ENCODE measurements at places on chromosomes 6 and 20.

- peak; percentile 97 for DNase-seq
- peaks cover 56% of the 10 kb centered on the region for H3K36me3 ChIP-seq
- peak overlapping the region; percentile 97 for H3K27ac ChIP-seq
- peaks cover 59% of the 10 kb centered on the region for H3K4me1 ChIP-seq
- H3K4me3 ChIP-seq: peak overlapping the region; percentile 99
Observed at GRCh38 chr6:10404107-10404798, 10.6 kb downstream of the TFAP2A start.

GRCh38 chr6:46983007-46983411 is 59.1 kb downstream of the ADGRF1 start:
- H3K27me3 ChIP-seq: no peaks in the 10 kb centered on the region
- peak overlapping the region; percentile 54 for H3K27ac ChIP-seq
- DNase-seq: no peak
- no peaks in the 10 kb centered on the region for H3K36me3 ChIP-seq
- peak overlapping the region; percentile 24 for H3K4me3 ChIP-seq
- peaks cover 10% of the 10 kb centered on the region for H3K4me1 ChIP-seq

- H3K4me3 ChIP-seq: no peak overlapping the region
- H3K27ac ChIP-seq: no peak overlapping the region
- no peaks in the 10 kb centered on the region for H3K4me1 ChIP-seq
- peaks cover 10% of the 10 kb centered on the region for H3K36me3 ChIP-seq
- no peak for DNase-seq
- no peaks in the 10 kb centered on the region for H3K27me3 ChIP-seq
Observed at GRCh38 chr20:3545401-3545925, 74.6 kb downstream of the ATRN start.

DNA sequence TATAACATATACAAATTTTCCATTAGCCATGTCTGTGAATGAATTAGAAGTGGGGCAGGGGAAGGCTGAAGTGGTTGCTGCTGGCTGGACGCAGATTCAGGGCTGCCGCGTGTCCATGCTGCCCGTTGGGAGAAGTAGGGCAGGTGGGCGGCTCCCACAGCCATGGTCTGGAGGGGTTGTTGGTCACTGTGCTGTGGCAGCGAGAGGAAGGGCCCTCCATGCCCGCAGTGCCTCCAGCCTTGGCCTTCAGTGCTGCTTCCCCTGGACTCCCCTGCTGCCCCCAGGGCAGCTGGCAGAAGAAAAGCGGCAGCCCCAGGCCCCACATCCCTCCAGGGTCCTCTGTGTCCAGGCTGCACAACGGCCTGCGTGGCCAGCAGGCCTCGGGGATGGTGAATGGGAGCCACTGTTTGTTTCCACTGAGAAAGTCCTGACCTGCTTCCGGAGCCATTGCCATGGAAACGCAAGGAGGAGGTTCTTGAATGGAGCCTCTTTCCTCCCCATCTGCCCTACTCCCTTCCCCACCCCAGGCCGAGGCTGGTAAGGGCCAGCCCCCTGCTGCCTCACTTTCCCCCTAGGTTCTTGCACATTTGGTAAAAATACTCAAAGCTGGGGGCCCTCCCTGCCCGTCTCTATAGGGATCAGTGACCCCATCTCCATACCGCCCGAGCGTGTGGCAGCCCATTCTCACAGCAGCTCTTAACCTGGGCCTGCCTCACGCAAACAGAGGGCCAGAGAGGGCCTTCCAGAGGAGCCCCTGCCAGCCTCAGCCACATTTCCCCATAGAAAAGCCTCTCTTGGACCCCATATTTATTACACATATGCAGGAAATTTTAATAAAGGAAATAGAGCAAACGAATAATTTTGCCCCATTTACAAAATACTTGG is 113.3 kb downstream of the SASH1 start:
- no peaks in the 10 kb centered on the region for H3K27me3 ChIP-seq
- no peak overlapping the region for H3K27ac ChIP-seq
- peaks cover 23% of the 10 kb centered on the region for H3K4me1 ChIP-seq
- DNase-seq: no peak
- H3K36me3 ChIP-seq: peaks cover 24% of the 10 kb centered on the region
